ENCODE measurements at places on chromosomes 6 and 20.

DNA sequence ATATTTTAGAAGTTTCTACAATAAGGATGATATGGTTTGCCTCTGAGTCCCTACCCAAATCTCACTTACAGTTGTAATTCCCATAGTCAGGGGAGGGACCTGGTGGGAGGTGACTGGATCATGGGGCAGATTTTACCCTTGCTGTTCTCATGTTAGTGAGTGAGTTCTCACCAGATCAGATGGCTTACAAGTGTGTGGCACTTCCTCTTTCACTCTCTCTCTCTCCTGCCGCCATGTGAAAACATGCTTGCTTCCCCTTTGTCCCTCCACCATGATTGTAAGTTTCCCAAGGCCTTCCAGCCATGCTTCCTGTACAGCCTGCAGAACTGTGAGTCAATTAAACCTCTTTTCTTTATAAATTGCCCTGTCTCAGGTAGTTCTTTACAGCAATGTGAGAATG lies 527.5 kb upstream of the ID4 start:
- no peak for DNase-seq

DNA sequence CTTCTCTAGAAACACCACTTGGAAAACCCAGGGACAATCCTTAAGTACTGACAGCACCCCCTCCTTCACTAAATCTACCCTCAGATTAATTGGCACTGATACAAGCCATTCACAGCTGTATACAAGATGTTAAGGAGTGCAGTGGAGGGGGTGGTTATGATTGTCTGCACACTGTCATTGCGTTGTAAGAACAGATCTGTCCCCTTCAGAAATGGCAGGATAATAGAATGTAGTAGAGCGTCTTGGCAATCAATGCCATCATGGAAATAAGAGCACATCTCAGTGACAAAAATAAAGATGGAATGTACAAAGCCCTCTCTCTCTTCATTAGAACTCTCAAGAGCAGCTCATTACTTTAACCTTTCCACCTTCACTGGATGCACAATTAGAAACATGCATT lies 324.9 kb upstream of the TBX18 start:
- no peak for DNase-seq

- no peak for DNase-seq
Observed at GRCh38 chr20:37759761-37760209, 66.0 kb downstream of the CTNNBL1 start.

- DNase-seq: peak; percentile 5
Observed at GRCh38 chr20:58538752-58539151, 23.6 kb upstream of the APCDD1L start.

DNA sequence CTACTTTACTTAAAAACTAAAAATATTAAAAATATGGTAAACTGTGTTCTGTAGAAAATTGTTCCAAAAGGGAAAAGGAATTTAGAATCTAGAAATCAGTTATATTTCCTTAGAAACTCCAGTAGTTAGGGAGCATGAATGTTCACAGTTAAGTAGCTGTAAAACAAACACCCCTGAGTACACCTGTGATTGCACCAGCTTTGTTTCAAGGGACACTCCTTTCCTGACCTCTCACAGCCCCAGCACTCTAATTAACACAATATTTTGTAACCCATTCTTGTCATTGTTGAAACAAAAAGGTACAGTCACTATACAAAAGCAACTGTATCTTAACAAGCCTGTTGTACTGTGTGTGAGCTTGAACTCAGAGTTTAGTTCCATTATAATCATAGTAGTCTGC lies 72.3 kb downstream of the NCOA7 start:
- DNase-seq: no peak

GRCh38 chr6:131510094-131510493 lies 62.9 kb upstream of the ARG1 start:
- DNase-seq: peak; percentile 83

DNA sequence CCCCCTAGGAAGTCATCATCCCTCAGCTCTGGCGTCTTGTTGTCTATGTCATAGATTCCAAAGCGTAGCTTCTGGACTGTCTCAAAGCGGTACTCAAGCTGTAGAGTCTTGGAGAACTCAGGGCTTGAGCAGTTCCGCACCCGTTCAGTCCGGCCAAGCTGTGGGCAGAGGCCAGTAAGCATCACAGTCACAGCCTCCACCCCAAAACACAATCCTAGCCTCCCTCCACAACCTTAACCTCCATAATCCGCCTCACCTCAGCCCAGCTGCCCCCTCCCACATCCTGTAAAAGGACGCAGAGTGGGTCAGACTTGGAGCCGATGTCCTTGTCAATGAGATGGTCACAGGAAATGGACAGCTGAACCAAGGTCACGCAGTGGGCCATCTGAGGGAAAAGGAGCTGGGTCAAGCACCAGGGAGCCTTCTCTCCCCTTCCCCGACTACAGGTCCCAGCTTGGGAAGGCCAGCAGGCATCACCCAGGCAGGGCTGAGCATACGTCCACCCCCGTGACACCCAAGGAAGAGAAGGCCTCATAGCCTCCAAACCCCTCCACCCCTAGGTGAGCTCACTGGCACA lies 17.0 kb downstream of the SPAG4 start:
- DNase-seq: no peak

DNA sequence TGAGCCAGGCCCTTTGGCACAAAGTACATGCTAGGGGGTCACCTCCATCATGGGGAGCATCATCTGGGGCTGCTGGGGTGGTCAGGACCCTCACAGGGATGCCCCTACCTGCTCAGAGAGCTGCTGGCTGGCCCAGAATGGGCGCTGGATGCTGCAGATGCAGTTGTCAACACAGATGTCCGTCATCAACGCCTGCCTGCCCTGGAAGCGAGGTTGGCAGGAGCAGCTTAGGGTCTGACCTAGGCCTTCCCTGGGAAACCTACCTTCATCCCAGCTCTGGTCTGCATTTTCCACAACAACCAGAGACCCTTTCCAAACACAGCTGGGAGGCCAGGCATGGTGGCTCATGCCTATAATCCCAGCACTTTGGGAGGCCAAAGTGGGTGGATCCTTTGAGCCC lies 88.0 kb downstream of the EDN3 start:
- no peak for DNase-seq

GRCh38 chr6:170345662-170346061 lies 39.1 kb downstream of the FAM120B start:
- no peak for DNase-seq

DNA sequence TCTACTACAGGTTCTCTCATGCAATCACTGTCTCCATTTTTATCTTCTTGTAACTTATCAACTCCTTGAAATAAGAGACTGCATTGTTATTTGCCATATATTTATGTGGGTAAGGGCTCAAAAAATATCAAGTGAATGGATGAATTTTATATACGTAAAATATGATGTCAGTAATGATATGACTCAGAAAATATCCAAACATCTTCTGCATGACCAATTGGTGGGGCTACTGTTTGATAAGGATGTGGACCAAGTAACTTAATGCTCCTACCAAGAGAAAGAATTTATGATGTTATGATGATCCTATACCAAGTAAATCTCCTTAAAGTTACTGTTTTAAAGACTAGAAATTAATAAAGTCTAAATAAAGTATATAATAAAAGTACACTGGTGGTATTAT lies 103.7 kb downstream of the OGFRL1 start:
- no peak for DNase-seq

GRCh38 chr6:167898673-167899311 lies 72.1 kb downstream of the AFDN start:
- DNase-seq: no peak

DNA sequence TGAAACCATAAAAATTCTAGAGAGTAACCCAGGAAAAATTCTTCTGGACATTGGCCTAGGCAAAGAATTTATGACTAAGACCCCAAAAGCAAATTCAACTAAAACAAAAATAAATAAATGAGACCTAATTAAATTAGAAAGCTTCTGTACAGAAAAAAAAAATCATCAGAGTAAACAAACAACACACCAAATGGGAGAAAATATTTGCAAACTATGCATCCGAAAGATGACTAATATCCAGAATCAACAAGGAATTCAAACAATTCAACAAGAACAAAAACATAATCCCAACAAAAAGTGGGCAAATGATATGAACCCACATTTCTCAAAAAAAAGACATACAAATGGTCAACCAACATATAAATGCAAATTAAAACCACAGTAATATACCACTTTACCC lies 242.6 kb upstream of the CDYL start:
- no peak for DNase-seq

DNA sequence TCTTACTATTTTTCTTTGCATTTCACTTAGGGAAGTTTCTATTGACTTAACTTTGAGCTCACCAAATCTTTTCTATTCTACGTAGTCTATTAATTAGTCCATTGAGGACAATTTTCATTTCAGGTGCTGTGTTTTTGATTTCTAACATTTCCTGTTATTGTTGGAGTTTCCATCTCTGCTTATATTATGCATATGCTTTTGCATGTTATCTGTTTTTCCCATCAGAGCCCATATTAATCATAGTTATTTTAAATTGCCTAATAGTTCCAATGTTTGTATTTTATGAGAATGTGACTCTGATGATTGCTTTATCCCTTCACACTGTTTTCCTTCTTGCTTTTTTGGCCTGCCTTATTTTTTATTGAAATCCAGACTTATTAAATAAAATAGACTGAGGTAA lies 414.5 kb upstream of the OPRM1 start:
- no peak for DNase-seq

DNA sequence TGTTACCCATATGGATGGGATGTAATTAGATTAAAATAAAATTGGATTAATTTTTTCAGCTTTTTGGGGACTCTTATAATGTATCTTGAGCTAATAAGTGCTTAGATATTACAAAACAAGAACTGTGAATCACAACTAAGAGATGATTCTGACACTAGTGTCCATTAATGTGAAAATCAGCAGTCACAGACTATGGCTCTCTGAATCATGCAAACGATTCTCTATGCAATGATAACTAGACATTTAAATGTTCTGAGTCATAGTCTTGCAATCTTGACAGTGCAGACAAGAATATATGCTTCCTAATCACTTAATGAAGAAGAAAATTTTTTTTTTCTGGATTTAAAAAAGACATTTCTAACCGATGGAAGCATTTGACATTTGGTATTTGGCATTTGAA lies 82.2 kb upstream of the OPRM1 start:
- no peak for DNase-seq

DNA sequence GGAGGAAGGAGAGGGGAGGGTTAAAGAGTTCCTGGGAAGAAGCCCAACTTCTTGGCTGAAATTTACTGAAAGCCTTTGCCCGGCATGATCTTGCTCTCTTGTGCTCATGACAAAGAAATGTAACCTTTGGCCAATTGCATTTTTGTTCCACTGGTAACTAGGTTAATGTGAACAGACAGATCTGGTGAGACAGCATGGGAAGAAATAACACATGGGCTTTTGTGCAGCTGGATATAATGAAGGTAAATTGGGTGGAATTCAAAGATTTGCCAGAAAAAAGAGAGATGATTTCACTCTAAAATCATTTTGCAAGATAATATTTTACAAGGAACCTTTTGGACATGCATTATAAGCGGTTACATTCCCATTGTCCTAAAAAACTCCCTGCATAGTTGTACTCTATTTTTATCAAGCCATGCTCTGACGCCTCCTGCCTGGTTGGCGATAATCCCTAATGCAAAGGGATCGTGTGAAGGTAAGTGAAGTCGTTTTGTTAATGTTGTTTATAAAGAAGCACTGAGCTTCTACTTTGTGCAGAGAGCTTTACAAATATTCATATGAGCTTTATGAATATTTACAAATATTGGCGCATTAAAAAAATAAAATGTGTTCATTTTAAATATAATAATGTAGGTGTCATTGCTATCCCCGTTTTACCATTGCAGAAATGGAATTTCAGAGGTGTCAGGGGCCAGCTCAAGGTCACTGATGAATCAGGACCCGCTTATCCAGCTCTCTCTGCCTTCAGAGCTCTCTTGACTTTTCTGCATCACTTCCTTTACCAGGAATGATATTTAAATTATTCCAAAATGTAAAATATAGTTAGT lies 161.3 kb upstream of the AGPAT4 start:
- DNase-seq: no peak

- no peak for DNase-seq
Observed at GRCh38 chr6:9437836-9438235, 977.0 kb downstream of the TFAP2A start.

GRCh38 chr6:38262609-38263008 lies 377.1 kb downstream of the BTBD9 start:
- DNase-seq: no peak

DNA sequence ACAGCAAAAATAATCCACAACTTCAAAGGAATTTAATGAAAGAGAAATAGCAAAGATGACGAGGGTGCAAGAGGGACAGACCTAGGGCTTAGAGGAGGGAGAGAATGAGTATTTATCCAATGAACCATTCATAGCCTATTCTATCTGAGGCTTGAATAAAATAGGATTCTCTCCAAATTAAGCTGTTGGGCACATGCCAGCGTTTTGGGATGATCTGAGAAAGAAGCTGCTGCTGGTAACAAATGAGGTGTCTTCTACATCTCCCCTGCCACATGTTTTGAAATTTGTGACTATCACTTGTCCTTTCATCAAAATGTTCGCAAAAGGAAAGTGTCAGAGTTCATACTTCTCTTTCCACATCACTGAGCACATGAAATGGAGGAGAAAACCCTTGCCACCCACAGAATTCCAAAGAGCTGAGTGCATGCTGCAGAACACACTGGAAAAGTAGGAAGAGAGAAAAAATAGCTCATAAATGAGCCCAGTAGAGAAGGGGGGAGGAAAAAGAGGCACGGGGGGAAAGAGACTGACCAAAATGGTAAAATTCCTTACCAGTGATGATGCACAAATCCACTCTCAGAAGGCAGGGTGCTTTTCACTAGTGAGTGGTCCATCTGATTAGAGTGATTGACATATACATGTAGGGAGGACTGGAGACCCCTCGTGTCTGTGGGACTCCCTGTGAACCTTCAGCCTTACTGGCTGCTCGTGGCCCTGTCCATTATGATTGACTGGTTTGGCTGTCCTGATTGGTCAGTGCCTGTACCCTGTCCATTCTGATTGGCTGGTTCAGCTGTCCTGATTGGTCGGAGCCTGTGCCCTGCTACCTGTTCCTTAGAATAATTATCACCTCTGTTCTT lies 180.5 kb downstream of the OGFRL1 start:
- DNase-seq: no peak

All from H9 (cell line).